ENCODE measurements at places on chromosomes 11 and 22.

GRCh38 chr11:108890482-108891105, 225.7 kb downstream of the DDX10 start:
- no peak for DNase-seq

DNA sequence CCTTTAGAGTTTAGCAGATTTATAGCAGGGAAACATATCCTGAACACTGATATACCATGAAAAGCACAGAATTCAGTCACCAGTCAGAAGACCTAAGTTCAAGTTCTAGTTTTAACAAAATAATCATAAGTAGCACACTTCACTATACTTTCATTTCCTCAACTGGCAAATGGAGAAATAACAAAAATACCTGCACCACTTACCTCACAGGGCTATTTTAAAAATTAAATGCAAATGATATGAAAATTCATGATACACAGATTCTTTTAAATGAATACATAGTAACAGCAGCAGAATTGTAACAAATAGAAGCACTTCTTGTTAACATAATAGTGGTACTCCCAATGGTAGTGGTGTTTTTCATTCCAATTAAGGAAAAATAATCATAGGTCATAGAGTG, 139.0 kb downstream of the FCHSD2 start:
- no peak for DNase-seq

- DNase-seq: no peak
These were observed 51.7 kb downstream of the BRD1 start for GRCh38 chr22:49775867-49776511.

- no peak for DNase-seq
These were observed 1289.6 kb downstream of the TBC1D22A start for GRCh38 chr22:48051796-48052620.

DNA sequence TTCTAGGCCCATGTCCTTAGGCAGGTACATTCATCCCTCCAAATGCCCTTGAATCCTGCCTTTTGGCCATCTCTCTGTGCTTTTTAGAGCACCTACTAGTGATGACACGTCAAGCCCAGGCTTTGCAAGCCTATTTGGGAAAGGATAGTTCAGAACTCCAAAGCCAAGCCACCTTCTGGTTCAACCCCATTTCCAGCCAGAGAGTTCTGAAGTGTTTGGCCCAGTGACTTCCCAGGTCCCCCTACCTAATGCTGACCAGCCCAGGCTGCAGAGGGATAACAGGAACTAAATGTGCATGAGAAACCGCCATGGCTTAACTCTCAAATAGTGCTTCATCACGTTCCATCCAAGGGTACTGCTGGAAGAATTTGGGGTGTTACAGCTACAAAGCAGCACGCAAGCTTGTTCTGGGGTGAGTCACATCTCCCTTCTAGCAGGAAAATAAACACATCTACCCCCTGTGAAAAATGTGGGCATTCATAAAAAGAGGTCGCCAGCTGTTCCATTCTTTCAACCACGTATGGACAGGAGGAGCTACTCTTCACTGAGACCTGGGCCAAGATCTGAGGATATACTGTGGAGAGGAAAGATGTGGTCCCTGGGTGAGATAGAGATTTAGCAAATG, 2.0 kb upstream of the FXYD6 start:
- DNase-seq: no peak

DNA sequence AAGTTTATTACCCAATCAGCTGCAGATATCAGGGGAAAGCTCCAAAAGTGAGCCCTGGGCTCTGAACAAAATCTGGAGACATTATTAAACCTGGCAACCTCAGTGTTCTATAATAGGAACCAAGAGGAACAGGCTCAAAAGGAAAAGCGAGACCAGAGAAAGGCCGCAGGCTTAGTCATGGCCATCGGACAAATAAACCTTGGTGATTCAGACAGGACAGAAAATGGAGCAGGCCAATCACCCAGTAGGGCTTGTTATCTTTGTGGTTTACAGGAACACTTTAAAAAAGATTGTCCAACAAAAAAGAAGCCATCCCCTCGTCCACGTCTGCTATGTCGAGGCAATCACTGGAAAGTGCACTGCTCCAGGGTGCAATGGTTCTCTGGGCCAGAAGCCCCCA, 7.7 kb upstream of the PANX1 start:
- DNase-seq: no peak

DNA sequence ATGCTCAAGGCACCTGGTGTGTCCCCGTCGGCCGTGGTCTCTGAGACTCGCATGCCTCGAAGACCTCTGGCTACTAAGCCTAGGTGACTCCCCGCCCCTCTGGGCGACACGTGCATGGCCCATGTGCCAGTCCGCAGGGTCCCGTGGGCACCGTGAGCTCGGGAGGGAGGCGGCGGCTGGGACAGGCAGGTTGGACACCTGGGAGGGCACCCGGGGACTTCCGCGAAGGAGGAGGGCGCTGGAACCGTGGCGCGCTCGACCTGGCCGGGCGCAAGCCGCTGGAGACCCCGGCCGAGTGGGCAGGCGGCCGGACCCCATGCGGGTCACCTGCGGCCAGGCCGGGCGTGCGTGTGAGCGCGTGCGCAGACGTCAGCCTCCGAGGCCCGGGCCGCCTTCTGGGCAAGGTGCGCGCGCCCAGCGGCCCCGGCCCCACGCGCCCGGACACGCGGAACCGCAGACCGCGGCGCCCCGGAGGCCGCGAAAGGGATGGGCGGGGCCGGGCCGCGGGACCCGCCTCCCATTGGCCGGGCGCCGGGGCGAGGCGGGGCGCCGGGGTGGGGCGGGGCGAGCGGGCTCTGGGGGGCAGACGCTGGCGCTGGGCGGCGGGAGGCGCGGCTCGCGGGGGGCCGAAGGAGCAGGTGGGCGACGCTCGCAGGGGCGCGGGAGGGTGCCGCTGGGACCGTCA, 579 bp upstream of the RASD2 start:
- DNase-seq: no peak

- no peak for DNase-seq
These were observed 9.4 kb downstream of the DRAP1 start for GRCh38 chr11:65928667-65929066.

DNA sequence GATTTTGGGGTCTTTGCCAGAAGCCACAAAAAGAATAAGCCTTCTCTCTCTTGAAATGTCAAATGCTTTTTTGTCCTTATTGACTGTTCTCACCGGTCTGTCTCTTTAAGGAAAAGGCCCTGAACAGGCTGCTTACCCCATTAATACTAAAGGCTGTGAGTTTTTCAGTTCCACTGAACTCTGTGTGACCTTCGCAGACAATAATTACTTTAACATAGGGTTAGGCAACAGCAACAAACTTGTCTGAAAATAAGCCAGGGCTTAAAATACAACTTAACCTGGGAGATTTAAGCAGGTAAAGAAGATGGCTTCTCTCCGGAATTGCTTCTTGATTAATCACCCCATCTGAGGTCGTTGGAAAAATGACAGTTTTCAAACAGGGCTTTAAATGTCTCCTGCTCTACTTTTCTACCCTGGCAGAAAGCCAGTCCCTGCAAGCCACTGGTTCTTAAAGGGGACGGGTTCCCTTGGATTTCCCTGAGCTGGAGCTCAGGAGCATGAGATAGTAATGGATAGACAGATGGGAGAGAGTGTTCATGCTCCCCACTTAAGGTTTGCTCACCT, 69.4 kb downstream of the ARL14EP start:
- peak; percentile 66 for DNase-seq

DNA sequence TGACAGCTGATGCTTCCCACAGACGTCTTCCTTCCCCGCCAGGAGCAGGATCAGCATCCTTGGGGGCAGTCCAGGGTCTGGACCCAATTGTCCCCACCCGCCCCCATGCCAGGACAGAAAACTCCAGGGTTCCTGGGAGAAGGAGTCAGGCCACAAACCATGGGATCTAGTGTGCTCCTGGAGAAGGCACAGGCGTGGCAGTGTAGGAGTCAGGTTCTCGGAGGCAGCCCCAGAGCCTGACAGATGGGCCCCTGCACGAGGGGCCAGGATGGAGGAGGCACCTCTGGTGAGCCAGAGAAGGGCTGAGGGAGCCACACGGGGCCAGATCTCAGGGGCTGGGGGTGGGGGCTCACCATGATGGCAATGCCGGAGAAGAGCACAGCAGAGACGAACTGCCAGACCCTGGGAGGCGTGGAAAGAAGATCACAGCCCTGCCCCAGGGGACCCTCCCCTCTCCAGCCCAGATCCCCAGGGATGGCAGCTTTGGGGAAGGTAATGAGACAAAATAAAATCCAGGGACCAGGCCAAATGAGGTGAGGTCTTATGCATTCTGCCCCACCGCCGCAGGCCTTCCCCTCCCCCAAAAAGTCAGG, 13.6 kb downstream of the TP53I11 start:
- no peak for DNase-seq

DNA sequence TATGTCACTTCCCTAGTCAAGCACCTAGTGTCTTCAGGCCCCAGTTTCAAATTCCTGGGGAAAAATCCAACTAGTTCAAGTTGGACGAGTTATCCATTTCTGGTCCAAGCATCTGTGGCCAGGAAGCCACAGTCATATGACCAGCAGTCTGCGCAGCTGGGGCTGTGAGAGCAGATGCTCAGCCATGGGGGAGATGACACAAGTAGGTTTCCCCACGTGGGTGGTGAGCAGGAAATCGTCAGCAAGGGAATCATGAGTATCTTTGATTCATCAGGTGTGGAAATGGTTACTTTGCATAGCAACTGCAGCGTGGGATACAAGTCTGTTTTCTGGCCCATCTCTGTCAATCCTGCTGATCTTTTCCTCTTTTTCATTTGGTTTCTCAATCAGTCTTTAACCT, 185.3 kb downstream of the C11orf91 start:
- DNase-seq: no peak

DNA sequence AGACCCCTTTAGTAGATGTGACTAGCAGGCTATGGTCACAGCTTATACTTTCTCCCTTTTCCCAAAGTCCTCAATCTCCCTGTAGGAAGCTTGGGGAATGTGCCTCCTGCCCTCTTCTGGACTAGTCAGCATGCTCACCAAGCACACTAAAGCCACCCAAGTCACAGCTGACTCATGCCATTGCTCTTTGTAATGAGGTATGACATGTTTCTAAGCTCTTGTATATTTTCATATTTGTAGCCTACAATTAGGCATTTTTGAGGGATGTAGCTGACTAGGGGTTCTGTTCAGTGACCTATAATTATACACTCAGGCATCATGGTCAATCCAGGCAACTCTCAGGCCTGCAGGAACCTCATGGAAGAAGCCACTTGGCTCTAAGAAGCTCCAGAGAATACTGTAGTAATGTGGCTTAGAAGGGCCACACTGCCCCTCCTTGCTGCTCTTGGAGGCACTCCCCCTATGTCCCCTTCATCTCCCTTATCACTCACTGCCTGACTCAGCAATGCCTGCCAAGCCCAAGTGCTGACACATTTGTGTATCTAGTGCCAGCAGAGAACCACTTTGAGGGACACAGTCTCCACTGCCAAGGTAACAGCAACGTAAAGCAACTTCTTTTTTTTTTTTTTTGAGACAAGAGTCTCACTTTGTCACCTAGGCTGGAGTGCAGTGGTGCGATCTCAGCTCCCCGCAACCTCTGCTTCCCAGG, 86.2 kb downstream of the RPL27A start:
- no peak for DNase-seq

DNA sequence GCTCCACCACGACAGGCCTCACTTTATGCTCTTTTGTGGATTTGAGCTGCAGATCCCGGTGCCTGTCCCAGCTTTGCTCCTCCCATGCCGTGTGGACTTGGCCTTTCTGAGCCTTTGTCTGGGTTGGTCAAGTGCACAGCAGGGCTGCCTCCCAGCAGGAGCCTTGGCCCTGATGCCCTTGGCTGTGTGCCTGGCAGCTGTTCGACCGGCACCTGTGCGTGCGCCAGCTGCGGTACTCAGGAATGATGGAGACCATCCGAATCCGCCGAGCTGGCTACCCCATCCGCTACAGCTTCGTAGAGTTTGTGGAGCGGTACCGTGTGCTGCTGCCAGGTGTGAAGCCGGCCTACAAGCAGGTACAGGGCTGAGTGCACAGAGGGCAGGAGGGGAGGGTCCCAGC, 46.5 kb downstream of the MYO7A start:
- no peak for DNase-seq

DNA sequence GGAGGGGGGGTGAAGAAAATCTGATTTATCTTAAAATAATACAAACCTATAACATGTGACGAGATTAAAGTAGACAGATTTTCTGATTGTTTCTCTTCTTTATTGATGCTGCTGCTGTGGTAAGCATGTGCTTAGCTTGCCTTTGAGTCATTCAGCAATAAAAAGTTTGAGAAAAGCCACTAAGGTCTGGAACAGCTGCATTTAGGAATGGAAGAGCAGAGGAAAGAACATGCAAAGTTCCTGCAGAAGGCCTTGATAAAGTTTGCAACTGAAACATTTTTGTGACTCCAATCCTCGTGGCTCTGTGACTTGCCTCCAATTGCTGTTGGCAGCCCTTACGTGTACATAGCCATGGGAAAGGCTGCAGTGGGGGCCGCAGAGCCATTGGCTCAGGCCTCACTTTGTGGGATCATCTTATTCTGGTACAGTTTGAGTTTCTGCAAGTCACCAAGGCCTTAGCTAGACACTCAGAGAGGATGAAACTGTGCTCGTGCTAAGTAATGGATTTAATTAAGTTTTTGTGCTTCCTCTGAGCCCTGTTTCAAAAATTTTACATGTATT, 370.2 kb downstream of the AASDHPPT start:
- no peak for DNase-seq

DNA sequence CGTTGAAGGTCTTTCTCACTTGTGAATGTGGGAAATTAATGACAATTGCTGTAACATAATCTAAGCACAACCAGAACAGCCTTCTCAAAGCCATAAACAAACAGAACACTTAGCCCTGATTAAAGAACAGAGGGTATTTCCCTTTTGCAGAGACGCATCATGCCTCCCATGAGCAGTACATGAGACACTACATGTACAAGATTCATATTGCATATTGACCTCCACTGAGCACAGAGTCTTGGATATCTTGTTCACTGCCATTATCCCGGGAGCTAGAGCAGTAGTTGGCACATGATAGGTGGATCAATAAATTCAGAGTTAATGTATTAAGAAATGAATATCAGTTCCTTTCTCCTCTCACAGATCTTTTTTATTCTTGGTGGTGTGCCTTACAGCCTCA, 1194.3 kb upstream of the TENM4 start:
- no peak for DNase-seq

DNA sequence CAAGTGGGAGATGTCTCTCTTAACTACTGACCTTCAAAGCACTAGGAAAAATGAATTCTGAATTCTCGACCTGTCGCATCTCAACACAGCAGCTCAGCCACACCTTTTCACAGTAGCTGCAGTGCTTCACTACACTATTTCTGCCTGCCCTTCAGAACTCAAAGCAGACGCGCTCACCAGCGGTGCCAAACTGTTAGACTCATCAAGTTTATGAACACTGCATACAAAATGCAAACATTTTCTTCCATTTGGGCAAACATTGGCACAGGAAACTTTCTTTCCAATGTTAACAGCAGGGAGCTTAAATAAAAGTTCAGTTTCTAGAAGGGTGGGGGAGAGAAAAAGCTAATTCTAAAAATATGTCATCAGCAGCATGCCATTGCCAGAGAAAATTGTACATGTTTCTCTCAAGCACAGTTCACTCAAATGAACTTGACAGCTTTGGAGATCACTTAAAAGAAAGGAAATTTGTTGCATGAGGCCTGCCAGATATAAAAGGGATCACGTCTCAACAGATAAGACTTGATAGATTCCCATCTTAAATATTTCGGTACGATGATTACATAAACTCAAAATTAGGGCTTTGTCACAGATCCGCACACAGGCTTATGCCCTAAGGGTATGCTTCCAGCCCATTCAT, 82.7 kb downstream of the CADM1 start:
- no peak for DNase-seq

GRCh38 chr11:65556470-65557279, 1.5 kb downstream of the LTBP3 start:
- no peak for DNase-seq
